H9 (cell line): ENCODE measurements at places on chromosomes 11 and 22.

- DNase-seq, result no peak
These were observed 73.8 kb upstream of the CRYBB3 start for GRCh38 chr22:25125693-25126357.

DNA sequence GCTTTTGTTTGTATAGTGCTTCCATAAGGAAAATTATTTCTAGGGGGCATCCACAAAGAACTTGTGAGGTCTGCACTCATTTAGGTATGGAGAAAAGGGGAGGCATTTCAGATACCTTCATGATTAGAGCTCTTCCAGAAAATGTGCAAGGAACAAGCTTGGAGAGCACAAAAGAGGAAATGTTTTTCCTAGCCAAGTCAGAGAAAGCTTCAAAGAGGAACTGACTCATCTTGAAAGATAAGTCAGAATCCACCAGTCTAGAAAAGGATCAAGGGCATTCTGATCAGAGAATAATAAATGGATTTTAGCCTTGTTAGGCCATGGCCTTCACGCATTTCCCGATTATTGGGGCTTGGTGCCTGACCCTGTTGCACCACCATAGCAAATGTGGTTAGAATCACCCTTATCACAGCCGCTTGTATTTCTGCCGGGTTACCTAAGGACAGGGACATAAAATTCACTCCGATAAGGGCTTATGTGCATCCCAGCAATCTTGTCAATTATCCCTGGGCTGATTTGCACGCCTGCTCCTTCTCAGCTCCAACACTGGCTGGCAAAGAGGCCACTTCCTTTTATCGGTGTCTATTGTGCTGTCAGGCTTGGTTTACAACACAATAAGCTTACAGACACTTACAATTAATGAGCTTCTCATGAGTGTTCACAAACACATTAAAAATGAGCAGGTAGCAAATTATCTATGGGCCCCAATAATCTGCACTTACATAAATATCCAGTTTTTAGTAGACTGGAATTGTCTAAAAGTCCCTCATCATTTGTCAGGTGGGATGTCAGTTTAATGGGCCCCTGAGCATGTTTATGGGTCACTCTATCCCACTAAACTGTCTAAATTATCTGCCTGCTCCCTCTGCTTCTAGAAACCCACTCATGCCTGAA is 613.5 kb downstream of the SOX6 start:
- no peak for DNase-seq

GRCh38 chr22:37657590-37658132 is 862 bp upstream of the PDXP start:
- DNase-seq, result no peak

DNA sequence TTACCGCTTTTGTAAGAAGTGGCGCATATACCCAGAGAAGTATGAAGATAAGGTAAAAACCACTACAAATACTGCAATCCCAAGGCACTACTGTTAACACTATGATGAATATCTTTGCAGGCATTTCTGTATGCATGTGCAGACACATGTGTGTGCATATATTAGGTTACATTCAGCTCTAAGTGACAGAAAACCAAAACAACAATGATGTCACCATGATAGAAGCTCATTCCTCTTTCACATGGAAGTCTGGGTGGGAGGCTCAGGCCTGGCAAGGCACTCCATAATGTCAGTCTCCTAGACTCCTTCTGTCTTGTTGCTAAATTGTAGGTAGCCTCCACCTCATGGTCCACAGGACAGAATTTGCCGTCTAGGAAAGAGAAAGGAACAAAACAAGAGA is 63.0 kb upstream of the SLC6A5 start:
- no peak for DNase-seq

GRCh38 chr22:39901565-39902146 is 772 bp downstream of the GRAP2 start:
- DNase-seq, result no peak
